ENCODE measurements at places on chromosomes 5 and 9. TPM values are rescaled to one million over a fixed set of nuclear protein-coding genes. Genes with fewer than 3 reads are reported as not detected.

Gene DRD1
- 18.3 TPM for total RNA-seq

DNA sequence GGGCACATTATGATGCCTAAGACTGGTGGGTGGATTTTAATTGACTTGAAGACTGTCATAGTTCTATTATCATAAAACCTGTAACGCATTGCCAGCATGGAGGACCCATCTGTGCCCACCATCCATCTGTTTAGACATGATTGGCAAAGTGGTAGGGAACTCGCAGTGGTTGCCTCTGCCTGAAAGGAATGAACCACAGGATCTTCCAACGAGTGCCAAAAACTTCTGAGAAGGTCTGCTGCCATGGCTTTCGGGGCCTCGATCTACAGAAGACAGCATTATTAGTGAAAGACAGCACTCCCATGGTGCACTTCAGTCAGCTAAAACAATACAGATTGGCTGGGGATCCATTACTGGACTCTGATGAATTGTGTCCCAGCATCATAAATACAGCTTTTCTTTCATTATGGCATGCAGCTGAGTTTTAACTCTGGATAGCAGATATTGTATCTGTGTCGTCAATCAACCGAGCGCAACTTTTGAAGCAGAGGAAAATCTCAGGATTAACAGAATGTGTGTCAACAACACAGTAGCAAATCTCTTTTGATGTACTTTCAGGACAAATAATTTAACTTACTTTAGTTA, 74.3 kb downstream of the ZDHHC21 start:
- DNase-seq = no peak

DNA sequence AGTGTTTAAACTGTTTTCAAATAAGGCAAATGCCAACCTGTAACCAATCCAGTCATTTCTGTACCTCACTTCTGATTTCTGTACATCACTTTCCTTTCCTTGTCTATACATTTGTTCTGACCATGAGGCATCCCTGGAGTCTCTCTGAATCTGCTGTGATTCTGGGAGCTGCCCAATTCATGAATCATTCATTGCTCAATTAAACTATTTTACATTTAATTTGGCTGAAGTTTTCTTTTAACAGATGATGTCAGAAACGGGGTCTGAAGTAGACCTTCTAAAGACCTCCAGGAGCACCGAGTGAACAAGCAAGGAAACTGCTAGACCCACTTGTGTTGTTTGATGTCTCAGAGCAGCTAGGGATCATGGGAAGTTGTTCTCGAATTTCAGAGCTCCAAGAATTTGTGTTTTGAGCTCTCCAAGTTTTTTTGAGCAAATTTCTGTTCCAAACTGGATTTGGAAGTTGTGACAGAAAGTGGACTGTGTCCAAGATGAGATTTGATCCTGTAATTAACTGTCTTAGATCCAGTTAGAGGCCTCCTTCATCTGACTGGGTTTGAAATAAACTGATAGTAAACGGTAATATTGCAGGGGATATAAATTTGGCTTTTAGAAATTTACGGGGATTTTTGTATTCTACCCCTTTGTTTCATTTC, 490.8 kb upstream of the ST8SIA4 start:
- DNase-seq = no peak

DNA sequence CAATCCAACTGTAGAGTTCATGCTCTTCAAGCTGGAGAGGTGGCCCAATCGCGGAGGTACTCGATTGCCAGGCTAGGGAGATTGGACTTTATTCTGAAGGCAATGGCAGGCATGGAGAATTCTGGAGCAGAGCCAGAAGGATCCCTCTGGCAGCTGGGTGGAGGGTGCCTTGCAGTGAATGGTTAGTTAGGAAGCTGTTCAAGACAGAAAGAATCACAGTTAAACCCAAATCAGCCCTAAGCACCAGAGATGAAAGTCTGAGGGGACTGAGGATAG, 182.4 kb downstream of the RGS3 start:
- no peak for DNase-seq

GRCh38 chr5:15191012-15191411, 309.0 kb upstream of the FBXL7 start:
- DNase-seq = no peak

- DNase-seq = no peak
Observed at GRCh38 chr5:178248750-178249149, 16.1 kb upstream of the PHYKPL start.

Gene FLT4
- 1.6 TPM for total RNA-seq

Gene CATSPER3
- total RNA-seq = 0.82 TPM

Gene IFNA13
- total RNA-seq = not detected

Gene SLC27A6
- 2.0 TPM for total RNA-seq

DNA sequence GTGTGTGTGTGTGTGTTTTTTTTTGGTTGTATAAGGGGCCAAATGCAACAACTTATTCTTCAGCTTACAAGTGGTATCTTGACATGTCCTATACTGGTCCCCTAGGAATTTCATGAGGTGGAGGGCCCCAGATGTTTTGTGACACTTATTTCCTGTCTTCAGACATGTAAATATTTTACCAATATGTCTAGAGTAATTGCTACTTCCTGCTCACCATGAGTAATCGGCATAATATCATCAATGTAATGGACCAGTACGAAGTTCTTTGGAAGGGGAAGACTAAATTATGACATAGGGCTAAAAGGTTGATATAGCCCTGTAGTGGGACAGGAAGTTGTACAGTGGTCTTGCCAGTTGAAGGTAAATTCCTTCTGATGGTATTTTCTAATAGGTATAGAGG, 3.7 kb upstream of the OTULIN start:
- no peak for DNase-seq

GRCh38 chr5:176188506-176189193, 49.6 kb upstream of the SIMC1 start:
- DNase-seq = no peak

DNA sequence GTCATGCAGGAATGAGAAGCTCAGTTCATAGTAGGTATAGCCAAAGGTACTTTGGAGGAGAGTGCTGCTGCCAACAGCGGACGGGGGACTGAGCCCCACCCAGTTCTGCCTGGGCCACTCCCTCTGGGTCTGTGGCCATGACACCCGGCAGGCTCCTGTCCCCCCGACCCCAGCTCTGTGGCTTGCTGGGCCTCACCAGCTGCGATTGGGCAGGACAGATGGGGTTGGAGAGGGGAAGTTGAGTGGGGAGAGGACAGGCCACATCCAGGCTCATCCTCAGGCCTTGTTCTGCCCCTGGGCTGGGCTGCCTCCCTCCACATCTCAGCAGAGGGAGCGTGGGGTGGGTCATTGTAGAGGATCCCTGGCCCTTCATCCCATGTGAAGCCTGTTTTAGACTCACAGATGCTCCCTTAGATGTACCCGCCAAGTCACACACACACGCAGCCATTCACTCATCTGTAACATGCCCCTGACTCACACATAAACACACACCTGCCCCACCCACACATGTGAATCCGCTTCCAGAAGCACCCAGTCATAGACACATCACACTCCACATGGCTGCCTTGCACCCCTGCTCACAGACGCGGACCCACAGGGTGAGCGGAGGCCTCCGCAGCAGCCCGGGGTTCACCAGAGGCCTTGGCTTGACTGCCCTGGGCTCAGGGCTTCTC, 48.8 kb downstream of the NTNG2 start:
- DNase-seq = no peak

DNA sequence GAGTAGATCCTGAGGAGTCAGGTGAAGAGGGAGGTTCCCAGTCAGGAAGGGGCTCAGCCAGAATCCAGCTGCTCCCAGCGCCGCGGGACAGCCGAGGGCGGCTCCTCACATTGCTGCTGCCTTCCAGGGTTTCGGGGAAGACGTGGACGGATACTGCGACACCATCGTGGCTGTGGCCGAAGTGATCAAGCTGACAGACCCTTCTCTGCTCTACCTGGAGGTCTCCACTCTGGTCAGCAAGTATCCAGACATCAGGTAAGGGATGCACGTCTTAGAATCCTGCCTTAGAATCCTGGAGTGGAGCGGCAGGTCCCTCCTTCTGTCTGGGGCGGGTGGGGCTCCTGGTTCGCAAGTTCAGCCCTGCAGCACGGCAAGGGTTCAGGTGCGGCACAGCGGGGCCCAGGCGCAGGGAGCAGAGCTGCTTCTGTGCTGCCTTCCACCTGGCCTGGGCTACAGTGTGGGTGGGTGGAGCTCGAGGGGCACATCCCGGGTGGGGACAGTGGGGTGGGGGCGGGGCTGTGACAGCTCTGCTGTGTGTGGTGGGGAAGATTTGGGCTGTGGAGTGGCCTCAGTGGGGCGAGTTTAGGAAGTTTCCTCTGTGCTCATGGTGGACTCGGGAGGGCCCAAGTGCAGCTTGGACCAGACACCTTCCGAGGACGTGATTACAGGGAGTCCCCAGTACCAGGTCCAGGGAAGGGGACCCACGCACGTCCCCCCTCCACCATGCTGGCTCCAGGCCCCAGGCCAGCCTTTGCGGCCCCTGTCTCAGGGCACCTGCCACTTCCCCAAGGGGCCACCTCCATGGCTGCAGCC, 22.8 kb downstream of the EXOC3 start:
- no peak for DNase-seq

Gene NIPBL
- total RNA-seq = 55.8 TPM

GRCh38 chr5:158056130-158056825, 197.3 kb upstream of the CLINT1 start:
- no peak for DNase-seq

Gene TMEFF1
- 53.0 TPM for total RNA-seq

- no peak for DNase-seq
Observed at GRCh38 chr5:95841914-95842812, 19.6 kb upstream of the GLRX start.

Gene FBP2
- total RNA-seq = not detected

DNA sequence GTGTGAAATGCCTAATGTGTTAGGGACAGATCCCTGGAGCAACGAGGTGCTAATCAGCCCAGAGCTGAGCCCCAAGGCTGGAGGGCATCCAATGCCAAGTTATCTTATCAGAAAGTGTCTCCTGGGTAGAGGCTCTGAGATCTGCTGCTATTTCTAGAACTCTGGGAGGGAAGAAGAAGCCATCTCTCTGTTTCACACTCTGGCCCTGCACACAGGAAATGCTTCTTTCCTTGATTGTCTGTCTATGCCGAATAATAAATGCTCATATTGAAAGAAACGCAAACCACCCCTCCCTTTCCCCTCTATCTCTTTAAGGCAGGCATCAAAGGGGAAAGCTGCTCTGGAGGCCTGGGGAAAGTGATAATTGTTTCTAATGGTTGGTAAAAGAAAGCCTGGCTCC, 166.7 kb downstream of the PAPPA start:
- no peak for DNase-seq

GRCh38 chr5:84191281-84191680, 193.4 kb downstream of the EDIL3 start:
- DNase-seq = no peak

DNA sequence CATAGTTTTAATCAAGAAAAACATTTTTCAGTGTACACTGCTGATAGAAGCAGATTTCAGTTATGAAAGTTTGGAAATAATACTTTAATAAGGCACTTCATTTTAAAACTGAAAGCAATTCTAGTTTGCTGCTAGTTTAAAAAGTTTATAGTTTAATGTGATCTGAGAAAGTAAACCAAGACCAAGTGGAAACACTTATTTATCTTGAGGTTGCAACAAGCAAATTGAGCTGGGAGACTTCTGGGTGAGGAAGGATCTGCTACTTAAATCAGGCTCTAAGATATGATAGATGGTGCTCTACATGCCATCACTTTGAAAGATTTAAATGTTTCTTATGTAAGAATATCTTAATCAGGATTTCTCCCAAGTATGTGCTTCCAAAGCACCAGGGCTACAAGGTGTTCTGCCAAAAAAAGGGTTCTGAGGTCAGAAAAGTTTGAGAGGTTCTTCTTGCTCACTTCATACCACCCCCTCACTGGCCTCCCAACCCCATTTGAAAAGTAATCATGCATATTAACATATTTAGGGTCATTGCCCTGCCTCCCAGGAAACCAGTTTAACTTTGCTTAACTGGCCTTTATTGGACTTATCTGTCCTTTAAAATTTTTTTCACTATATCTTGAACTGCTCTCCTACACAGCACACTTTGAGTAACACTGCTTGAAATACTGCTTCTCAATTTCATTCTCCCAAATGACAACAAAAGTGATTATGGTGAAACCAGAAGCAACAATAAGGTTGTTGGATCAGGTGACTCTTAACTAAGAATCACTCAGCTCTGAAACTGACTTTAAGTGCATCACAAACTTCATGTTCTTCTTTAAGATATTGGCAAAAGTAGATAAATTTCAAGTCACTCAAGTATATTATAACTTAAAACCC, 15.5 kb downstream of the SLC44A1 start:
- DNase-seq = no peak

Gene CSF1R
- 5.3 TPM for total RNA-seq

Gene ALDH1A1
- 1.2 TPM for total RNA-seq

- DNase-seq = no peak
Observed at GRCh38 chr5:139408191-139408590, 4.3 kb upstream of the SPATA24 start.

DNA sequence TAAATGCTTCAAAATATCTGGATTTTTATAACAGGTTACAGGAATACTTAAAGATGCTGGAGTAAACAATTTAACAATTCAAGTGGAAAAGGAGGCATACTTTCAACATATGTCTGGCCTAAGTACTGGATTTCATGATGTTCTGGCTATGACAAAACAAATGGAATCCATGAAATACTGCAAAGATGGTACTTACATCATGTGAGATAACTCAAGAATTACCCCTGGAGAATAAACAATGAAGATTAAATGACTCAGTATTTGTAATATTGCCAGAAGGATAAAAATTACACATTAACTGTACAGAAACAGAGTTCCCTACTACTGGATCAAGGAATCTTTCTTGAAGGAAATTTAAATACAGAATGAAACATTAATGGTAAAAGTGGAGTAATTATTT, 35.6 kb downstream of the SLC30A5 start:
- no peak for DNase-seq

Gene FGF18
- 0.82 TPM for total RNA-seq

GRCh38 chr5:139207297-139208000, 9.3 kb upstream of the SIL1 start:
- DNase-seq = no peak

GRCh38 chr9:2928411-2928810, 84.5 kb upstream of the PUM3 start:
- DNase-seq = no peak

DNA sequence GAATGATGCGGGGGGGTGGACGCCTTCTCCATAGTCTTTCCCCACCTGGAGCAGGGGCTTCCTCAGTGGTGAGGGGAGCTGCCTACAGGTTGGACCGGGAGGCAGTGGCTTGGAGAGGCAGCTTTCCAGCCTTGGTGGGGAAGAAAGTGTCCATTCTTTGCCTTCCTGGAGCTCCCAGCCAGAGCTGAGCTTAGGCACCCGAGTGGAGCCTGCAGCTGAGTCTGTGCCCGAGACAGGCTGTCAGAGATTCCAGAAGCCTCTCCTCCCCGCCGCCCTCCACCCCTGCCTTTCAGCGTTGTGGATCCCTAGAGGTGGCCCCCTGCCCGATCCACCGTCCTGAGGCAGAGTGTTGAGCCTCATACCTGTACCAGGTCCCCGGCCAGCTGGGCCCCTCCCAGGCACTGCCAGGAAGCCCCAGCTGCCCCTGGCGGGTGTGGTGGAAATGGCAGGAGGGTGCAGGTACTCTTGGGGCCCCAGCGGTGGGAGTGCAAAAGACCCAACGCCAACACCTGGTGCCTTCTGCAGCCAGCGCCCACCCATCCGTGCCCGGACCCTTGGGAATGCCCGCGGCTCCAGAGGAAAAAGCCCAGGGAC, 112.0 kb downstream of the RXRA start:
- DNase-seq = no peak

Gene CD74
- 3.3 TPM for total RNA-seq

- DNase-seq = no peak
Observed at GRCh38 chr5:143874312-143874711, 62.4 kb downstream of the HMHB1 start.

Measured in frontal cortex (tissue), 4 donors.